ENCODE measurements at places on chromosomes 13 and 19. TPM values are rescaled to one million over a fixed set of nuclear protein-coding genes. Genes with fewer than 3 reads are reported as not detected.

- DNase-seq = no peak
Measured at GRCh38 chr13:22855926-22856325, 324.9 kb upstream of the SGCG start.

The KASH5 gene
- 1.7 TPM for total RNA-seq

DNA sequence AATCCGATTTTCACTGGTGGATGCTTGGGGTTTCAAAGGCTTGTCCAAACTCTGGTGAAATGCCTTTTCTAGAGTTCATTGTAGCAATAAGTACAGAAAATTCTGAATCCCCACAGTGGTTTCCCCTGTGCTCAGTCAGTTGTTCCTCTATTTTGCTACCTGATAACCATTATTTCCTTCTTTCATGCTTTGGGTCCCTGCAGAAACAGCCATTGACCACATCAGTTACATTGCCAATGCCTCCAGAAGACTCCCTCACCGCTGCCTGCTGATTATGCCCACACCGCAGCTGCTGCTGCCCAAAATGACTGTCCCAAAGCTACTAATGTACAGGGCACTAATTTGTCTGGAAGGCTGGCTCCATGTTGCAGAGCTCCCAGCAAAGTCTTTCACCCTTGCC is 517.3 kb downstream of the KLF12 start:
- DNase-seq = no peak

The PSG6 gene
- 0.96 TPM for total RNA-seq

The GRK1 gene
- not detected for total RNA-seq

DNA sequence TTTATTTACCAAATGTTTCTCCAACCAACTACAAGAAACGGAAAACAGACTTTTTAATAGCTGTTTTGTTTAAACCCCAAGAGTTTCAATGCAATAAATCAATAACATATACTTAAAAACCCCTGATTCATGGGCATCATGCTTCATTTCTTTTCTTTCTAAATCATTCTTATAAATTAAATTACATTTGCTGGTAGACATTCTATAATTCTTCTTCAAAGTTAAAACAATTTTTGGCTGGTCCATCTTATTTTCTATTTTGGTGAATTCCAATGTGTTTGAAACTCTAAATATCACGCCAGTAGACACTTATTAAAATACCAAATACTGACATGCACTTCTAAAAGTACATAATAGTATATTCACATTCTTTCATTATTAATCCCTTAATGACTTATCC is 408.6 kb downstream of the LIG4 start:
- DNase-seq = no peak

GRCh38 chr19:42280815-42281145 is 11.7 kb downstream of the CIC start:
- DNase-seq = peak; percentile 88

GRCh38 chr13:27037571-27037970 is 134.0 kb downstream of the USP12 start:
- no peak for DNase-seq

DNA sequence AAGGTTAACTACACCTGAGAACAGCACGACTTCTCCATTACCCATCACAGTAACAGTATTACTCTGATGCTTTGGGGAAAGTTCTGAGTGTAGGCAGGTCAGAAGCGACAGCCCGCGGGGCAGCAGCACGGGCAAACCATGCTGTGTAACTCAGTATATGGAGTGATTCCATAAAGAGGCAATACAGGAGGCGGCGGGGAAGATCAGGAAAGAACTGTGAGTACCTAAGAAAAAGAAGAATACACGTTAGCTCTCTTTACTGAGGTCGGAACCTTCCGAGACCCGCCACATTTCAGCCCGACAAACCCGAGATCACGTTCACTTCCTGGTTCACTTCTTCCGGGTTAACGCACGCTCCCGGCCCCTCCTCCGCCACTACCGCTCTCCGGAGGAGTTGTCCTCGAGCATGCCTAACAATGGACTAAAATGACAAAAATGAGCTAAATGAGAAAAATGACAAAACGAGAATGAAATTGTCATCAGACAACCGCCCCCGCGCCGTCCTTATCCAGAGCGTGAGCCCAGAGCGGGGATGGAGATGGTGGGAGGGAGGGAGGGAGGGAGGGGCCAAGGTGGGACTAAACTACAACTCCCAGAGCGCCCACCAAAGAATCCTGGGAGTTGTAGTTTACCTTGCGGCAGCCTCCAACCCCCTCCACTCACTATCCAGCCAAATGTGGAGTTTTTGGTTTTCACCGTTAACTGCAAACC is at the start of gene MTRF1:
TSS of gene MTRF1 (minus strand) at position 316 of the 711 bp plus-strand sequence. CDS start 2,669 bp downstream, outside the sequence.
- peak; percentile 92 for DNase-seq

DNA sequence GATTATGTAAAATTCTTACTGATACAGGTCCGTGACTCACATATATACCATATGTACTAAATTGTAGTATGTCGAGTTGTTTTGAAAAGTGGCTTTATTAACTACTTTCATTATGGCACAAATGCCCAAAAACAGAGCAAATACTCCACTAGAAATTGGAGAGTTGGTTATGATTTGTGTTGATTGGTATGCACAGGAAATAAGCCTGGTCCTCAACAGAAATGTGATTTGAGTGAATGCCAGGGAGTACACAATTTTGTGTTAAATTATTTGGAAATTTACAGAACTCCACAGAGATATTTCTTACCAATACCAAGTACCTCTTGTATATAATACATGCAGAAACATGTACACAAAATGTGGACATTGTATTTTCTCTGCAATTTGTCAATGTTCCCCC is 676.7 kb downstream of the PCDH9 start:
- DNase-seq = no peak

The ZNF429 gene
- 22.6 TPM for total RNA-seq

The SYNGR4 gene
- total RNA-seq = not detected

GRCh38 chr13:21594715-21595545 is 9.0 kb downstream of the MICU2 start:
- no peak for DNase-seq

DNA sequence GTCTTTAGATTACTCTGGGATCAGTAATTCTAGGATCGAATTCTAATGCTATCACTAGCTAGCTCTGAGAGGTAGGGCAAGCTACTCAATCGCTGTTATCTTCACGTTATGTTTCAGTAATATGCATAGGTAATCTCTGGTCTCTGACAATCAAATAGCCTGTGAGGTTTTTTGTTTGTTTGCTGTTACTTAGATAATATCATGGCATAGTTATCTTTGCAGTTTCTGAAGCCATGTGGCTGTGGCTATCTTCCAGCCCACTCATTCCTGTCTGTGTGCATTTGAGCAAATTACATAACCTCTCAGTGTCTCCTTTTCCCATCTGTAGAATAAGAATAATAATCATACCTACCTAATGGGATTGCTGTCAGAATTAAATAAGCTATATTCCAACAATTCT is 330.2 kb downstream of the PCDH9 start:
- no peak for DNase-seq

GRCh38 chr13:97100821-97101220 is 106.5 kb upstream of the OXGR1 start:
- DNase-seq = no peak

The PTPRH gene
- 0.24 TPM for total RNA-seq

The DKKL1 gene
- not detected for total RNA-seq

All from umbilical cord (tissue), 2 donors.